ENCODE measurements at places on chromosomes 3 and 15.

GRCh38 chr3:106367496-106367895 lies 498.7 kb upstream of the CBLB start:
- no peak for DNase-seq

DNA sequence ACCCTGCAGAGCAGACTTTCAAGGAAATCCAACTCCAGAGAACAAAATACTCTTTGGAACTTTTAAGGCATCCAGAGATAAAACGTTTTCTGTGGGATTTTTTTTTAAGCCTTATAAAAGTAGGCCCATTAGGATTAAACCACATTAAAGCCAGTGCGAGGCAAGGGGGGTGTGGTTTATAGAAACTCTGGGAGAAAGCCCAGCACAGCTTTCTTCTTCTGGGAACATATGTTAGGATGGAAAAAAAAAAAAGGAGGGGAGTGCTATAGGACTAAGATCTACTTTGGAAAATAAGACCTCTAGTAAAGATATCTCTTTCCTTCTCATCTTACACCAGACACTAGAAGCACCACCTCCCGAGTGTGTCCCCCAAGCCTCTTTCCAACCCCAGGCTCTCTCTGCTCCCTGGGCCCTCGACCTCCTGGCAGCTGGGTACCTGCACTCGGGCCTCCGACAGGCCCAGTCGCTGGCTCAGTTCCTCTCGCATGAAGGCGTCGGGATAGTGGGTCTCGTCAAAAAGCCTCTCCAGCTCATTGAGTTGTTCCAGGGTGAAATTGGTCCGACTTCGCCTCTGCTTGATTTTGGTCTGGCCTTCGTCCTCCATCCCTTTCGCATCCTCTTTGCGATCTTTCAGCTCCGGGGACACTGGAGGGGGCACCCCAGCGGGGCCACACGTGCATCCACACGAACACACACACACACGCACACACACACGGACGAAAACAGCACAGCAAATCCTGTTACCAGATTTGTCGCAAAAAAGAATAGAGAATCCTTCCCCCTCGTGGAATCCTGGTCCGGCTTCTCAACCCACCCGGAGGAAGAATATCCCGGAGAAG lies 3.8 kb downstream of the SHOX2 start:
- DNase-seq = no peak

GRCh38 chr3:184176377-184177330 lies 2.0 kb downstream of the AP2M1 start:
- no peak for DNase-seq

GRCh38 chr15:42456971-42457370 lies 34.0 kb downstream of the ZNF106 start:
- no peak for DNase-seq

GRCh38 chr3:189260556-189261493 lies 89.1 kb downstream of the TPRG1 start:
- no peak for DNase-seq

GRCh38 chr3:186594591-186595113 lies 18.2 kb upstream of the AHSG start:
- DNase-seq = no peak

- DNase-seq = no peak
These were observed 34.9 kb upstream of the ATP13A3 start for GRCh38 chr3:194521510-194522260.

GRCh38 chr3:129003578-129004112 lies 2.5 kb downstream of the EFCC1 start:
- no peak for DNase-seq

GRCh38 chr3:18379647-18380046 lies 45.5 kb downstream of the SATB1 start:
- no peak for DNase-seq

GRCh38 chr3:178810181-178810580 lies 261.4 kb downstream of the ZMAT3 start:
- DNase-seq = no peak

GRCh38 chr3:187849016-187849654 lies 103.9 kb upstream of the BCL6 start:
- DNase-seq = no peak

DNA sequence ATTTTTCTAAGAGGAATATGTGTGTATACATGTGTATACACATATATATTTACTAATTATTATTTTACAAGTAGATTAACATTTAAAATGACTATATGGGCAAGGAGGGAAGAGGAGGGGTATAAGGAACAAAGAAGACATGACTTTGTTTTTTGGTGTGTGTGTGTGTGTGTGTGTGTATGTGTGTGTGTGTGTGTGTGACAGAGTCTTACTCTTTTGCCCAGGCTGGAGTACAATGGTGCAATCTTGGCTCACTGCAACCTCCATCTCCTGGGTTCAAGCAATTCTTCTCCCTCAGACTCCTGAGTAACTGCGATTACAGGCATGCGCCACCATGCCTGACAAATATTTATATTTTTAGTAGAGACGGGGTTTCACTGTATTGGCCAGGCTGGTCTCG lies 2.6 kb upstream of the EOGT start:
- no peak for DNase-seq

GRCh38 chr3:45580112-45580765 lies 14.3 kb upstream of the LIMD1 start:
- no peak for DNase-seq

GRCh38 chr3:99472385-99472784 lies 166.0 kb upstream of the COL8A1 start:
- DNase-seq = no peak

DNA sequence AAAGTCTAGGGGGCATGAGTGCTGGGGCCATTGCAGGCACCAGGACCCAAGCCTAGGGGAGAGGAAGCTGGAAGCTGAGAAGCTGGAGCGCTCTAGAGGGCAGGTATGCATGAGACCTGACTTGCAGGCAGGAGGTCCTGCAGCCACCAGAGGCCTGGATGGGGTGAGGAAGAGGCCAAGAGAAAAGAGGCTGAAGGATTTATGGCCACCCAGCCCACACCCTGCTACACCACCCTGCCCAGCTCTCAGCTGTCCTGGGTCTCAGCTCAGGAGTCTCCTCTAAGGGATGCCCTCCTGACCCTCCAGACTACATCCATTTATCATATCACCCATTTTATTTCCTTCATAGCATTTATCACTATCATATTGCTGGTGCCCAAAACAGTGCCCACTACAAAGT lies 36.5 kb downstream of the RPN1 start:
- no peak for DNase-seq

DNA sequence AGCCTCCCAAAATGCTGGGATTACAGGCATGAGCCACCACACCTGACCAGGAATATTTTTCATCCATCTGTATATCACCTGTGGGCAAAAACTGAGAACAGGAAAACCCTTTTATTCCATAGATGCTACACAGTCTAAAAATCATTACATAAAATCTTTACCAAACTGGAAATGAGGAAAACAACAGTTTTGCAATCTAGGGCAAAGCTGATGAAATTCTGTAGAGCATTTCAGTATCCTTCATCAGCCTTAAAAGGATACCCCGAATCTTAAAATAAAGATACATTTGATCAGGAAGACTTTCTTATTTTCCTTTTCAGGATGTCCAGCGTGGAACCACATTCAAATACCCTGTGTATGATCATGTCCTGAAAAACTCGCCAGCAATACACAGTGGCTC lies 7.1 kb downstream of the SIAH2 start:
- DNase-seq = no peak

- no peak for DNase-seq
These were observed 14.1 kb downstream of the SLMAP start for GRCh38 chr3:57770009-57770827.

DNA sequence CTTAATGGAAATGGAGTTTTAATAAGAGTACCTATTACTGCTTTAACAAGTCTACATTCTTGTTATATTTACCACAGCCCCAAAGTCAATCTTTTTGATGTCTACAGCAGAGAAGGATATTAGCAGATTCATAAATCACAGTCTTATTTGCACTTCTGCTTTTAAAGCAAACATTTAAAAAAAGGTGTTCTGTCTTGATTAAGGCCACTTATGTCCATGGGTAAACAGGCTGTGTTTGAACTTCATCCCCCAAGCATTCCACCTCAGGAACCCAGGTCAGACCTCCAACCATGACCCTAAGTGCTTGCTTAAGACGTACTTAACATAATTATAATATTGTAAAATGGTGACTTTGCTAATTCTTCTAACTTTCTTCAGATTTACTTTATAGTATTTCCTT lies 113.4 kb downstream of the CMSS1 start:
- no peak for DNase-seq

GRCh38 chr15:77603611-77604336 lies 28.9 kb downstream of the LINGO1 start:
- DNase-seq = no peak

- DNase-seq = no peak
These were observed 623.0 kb downstream of the NTRK3 start for GRCh38 chr15:87633525-87633924.

DNA sequence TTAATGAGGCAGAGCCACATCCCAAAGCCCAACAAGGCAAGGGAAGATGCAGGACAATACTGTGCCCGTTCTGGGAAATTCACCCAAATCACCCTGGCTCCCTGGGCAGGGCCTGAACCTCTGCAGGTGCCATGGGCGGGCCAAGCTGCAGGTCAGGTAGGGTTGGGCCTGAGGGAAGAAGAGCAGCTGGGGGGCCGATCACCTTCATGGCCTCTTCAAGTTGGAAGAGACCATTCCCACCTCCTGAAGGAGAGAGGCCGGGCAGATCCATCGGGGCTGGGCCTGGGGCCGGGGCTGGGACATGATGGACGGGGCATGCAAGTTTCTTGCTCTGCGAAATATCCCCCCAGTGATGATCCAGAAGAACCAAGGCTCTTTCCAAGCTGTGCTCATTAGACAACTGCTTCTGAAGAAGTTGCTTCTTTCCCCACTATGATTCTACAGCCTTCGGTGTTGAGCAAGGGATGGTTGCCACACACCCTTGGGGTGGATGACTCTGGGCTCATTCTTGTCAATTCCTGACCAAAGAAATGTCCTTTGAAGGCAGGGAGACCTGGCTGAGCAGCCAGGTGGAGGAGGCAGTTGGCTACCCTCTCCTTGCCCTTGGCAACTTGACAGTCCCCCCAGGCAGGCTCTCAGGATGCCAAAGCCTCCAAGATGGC lies 38.2 kb downstream of the KLHL25 start:
- DNase-seq = no peak

- no peak for DNase-seq
These were observed 12.2 kb downstream of the APBA2 start for GRCh38 chr15:28897861-28898585.

DNA sequence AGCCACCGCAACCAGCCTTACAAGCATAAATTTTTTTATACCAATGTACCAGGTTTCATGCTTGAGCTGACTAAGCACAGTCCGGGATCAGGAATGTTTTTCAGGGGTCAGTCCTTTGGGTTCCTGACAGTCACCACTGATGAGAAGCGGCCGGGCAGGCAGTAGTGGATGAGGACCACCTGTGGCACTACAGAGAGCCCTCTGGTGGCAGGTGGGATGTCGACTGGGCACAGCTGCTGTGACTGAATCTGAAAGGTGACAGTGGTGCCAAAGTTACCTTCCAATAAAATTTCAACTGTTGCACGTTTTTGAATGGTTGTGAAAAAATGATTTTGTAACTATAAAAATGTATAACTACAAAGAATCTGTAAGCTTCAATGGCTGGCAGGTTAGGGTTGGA lies 34.0 kb downstream of the TPRA1 start:
- DNase-seq = no peak

DNA sequence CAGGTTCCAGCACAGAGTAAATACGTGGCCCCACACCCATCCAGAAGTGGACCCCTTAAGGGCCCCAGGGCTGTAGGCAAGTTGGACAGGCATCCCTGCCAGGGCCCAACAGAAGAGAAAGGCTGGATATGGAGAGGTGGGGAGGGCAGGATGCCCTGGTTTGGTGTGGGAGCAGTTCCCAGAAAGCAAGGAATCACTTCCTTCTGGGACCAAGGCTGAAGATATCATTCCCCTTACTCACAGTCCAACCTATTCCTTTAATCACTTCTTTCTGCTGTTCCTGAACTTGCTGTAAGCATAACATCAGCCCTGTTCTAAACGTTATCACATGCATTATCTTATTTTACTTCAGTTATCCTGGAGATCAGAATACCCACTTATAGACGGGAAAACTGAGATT lies 6.1 kb upstream of the MESP2 start:
- no peak for DNase-seq
